ENCODE measurements at places on chromosomes 6 and 20. TPM values are rescaled to one million over a fixed set of nuclear protein-coding genes. Genes with fewer than 3 reads are reported as not detected.

DNA sequence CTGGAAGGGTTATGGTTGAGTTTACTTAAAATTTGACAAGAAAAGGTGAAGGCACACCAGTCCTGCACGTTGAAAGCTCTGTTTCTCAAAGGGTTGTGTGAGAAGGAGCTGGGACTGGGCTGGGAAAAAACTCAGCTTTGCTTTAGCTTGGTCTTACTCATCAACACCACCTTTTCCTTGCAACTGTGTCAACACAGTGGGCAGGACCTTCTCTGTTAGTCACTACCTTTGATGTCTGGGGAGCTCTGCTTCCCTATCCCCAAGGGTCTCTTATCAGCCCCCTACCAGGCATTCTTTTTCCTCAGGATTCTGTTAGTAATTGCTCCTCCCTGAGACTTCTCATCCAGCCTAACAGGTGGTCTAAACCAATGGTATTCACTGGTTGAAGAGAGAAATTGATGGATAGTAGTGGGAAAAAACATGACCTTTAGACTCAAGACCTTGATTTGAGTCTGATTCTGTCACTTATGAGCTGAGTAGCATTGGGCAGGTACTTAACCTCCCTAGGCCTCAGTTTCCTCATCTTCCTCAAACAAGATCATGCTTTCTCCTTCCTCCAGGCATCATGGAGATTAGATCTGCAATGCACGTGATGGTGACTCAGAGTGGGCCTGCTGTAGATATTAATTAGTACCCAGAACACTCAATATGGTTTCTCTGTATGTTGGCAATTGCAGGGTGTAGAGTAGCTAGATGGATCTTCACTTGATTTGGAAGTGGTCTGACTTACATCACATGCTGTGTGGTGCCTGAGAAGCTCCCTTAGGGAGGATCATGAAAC is 17.2 kb upstream of the FOXA2 start:
- no peak for DNase-seq
- H3K36me3 ChIP-seq: no peaks in the 10 kb centered on the region
- H3K27ac ChIP-seq: no peak overlapping the region

DNA sequence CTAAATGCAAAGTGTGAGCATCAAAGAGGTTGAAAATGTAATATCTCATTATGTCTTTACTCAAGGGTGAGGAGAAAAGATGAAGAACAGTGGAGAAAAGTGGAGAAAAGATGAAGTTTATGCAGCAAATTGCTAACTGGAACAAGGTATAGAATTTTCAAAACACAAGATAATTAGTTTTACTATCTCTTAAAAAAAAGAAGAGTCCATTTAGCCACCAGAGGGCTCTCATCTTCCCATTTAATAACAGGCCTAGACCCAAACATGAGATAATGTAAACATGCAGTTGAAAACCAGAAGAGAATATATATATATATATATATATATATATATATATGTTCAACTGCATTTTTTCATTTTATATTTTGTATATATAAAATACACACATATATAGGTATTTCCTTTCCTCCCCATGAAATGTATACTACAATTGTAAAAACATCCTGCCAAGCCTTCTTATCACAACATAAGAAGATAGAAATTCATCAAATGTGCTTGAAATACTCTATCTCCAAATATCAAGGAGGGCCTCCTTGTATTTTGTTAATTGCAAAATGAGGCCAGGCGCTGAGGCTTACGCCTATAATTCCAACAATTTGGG is 78.4 kb downstream of the ADTRP start:
- no peaks in the 10 kb centered on the region for H3K4me1 ChIP-seq
- H3K4me3 ChIP-seq: no peak overlapping the region
- DNase-seq: no peak
- no peaks in the 10 kb centered on the region for H3K36me3 ChIP-seq
- H3K27ac ChIP-seq: no peak overlapping the region

GRCh38 chr6:12060780-12061609 is 48.9 kb downstream of the HIVEP1 start:
- no peak overlapping the region for H3K4me3 ChIP-seq
- no peaks in the 10 kb centered on the region for H3K27me3 ChIP-seq
- no peaks in the 10 kb centered on the region for H3K36me3 ChIP-seq
- peak; percentile 41 for DNase-seq

The PLN gene
- total RNA-seq: 2,329 TPM

DNA sequence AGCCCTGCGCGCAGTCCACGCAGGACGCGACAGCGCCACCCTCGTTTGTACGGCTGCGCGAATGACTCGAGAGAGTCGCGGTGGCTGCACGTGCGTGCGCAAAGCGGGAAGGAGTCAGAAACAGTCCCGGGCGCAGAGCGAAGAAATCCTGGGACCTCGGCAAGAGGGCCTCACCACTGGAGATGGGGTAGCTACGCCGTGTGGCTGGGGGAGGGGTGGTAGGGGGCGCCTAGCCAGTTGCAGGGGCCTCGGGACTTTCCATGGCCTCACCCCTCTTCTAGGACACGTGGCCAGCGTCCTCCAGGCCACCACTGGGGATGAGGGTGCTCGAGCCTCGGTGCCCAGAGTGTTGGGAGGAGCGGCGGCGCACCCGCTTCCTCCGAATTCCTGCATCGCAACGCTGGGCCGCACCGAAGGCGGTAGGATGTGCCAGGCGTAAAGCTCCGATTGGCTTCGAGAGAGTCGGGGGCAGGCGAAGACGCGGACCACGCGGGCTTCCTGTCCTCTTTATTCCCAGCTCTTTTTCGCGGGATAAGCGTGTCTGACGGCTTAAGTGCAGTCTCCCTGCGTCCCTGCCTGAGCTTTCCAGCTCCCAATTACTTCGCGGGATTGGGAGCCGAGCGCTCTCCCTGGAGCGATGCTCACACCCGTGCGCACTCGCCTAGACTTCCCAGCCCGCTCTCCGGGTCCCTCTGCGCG is 38.7 kb downstream of the NCR2 start:
- peaks cover 100% of the 10 kb centered on the region for H3K27me3 ChIP-seq
- DNase-seq: no peak
- no peaks in the 10 kb centered on the region for H3K36me3 ChIP-seq
- peaks cover 51% of the 10 kb centered on the region for H3K4me1 ChIP-seq

The TMEM239 gene
- total RNA-seq: not detected

DNA sequence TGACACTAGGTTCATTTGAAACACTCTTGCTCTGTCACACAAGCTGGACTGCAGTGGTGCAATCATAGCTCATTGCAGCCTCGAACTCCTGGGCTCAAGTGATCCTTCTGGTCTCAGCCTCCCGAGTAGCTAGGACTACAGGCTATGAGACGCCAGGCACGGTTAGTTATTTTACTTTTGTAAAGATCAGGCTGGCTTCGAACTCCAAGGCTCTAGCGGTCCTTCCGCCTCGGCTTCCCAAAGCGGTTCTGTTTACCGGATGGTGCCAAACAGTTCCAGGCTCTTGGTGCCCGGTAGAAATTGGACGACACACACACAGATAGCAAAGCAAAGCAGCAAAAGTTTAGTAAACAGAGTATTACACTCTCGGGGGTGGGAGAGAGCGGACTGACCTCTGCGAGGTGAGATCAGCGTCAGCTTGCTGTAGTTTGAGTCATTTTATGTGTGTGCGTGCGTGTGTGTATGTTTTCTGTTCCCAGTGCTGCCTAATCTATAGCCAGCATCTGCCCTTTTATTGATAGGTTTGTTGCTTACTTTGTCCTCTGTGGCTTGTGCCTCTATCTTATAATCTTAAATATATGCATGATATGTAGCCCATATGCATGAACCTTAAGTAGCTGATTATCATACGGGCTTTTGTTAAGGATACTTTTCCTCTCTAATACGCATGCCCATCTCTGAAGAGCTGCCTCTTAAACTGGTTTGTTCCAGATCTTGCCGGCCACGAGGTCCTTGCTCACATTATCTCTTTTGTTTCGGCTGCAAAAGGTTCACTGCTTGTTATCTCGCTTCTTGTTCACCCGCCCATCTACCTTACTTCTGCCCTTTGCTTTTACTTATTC is 75.2 kb downstream of the OR2B2 start:
- no peaks in the 10 kb centered on the region for H3K27me3 ChIP-seq
- peak overlapping the region; percentile 92 for H3K4me3 ChIP-seq
- H3K4me1 ChIP-seq: peaks cover 48% of the 10 kb centered on the region
- H3K36me3 ChIP-seq: peaks cover 11% of the 10 kb centered on the region
- H3K27ac ChIP-seq: peak overlapping the region; percentile 97
- DNase-seq: no peak
